IPS DF 19.7 (cell line): ENCODE measurements at places on chromosomes 1 and 21.

- DNase-seq: no peak
These were observed 143.5 kb downstream of the DMRTA2 start for GRCh38 chr1:50279622-50280330.

GRCh38 chr21:37460196-37460595 is 93.6 kb downstream of the DYRK1A start:
- DNase-seq: no peak

- no peak for DNase-seq
These were observed 25.3 kb downstream of the MPZL1 start for GRCh38 chr1:167746988-167747655.

- no peak for DNase-seq
These were observed 29.3 kb downstream of the C1orf116 start for GRCh38 chr1:207003210-207003609.

GRCh38 chr21:36551731-36552433 is 72.0 kb upstream of the CLDN14 start:
- DNase-seq: no peak
